ENCODE measurements at places on chromosomes 1 and 21. TPM values are rescaled to one million over a fixed set of nuclear protein-coding genes. Genes with fewer than 3 reads are reported as not detected.

CTSK gene
- total RNA-seq: 87.5 TPM

NUCKS1 gene
- total RNA-seq: 87.9 TPM

ANGPTL3 gene
- not detected for total RNA-seq

USH2A gene
- not detected for total RNA-seq

SLAMF6 gene
- total RNA-seq: not detected

CCDC24 gene
- total RNA-seq: 3.4 TPM

OR2AK2 gene
- total RNA-seq: not detected

OBSCN gene
- total RNA-seq: 6.0 TPM
